Activated CD4-positive, CD25-positive, alpha-beta regulatory T cell treated with anti-CD3 and anti-CD28 coated beads, Interleukin-2, amount 50 U/mL, for 72 hours (primary cell): ENCODE measurements at places on chromosomes 11 and 22.
A peak's percentile ranks its signal among the peaks of the same experiment; 100 is the strongest.

- DNase-seq, result no peak
Measured at GRCh38 chr11:124867700-124868099, 2.5 kb downstream of the ROBO3 start.

GRCh38 chr11:45805305-45806071 lies 539 bp downstream of the SLC35C1 start:
- DNase-seq, result no peak

- no peak for DNase-seq
Measured at GRCh38 chr11:29333993-29334775, 682.6 kb downstream of the KCNA4 start.

DNA sequence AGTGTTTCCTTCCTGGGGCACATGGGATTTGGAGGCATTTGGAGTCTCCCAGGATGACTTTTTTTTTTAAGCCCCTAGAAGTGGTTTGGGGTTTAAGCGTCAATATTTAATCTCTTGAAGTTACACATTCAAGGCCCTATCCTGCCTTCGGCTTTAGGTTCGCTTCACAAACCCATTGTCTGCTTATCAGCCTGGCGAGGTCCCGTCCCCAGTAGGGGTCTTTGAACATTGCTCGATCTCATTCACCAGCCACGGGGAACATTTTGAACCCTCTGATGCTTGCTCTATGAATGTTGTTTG lies 75.9 kb downstream of the KCNQ1 start:
- no peak for DNase-seq

DNA sequence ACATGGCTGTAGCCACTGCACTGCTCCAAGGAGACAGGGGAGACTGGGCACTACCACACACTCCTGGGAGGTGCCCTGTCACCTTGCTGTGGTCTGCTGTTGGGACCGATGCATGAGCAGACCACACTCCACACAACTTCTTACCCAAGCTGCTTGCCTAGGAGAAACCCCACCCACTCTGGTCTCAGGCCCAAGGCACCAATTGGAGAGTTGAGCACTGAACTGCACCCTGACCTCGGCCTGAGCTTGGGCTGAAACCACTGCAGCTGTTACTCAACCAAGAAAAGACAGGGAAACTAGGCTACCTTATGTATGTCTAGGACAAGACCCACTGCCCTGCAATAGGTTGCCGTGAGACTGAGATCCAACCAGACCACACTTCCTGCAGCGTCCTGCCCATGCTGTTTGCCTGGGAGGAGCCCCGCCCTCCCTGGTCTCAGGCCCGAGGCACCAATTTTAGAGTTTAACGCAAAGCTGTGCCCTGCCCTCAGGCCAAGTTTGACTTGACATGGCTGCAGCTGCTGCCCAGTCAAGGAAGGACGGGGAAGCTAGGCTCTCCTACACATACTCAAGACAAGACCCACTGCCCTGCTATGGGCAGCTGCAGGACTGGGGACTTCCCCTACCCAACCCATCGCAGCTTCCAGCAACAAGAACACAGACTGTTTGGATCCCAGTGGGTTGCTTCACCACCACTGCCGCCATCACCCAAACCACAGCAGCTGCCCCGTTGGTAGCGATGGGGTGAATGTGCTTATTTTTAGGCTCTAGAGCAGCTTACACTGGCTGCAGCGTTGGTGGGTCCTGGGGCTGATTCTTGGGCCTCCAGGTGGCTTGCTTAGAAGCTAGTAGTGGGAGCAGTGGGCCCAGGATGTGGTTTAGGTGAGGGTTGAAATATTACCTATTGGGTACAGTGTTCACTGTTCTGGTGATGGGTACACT lies 66.8 kb downstream of the BRD1 start:
- DNase-seq, result peak; percentile 30

DNA sequence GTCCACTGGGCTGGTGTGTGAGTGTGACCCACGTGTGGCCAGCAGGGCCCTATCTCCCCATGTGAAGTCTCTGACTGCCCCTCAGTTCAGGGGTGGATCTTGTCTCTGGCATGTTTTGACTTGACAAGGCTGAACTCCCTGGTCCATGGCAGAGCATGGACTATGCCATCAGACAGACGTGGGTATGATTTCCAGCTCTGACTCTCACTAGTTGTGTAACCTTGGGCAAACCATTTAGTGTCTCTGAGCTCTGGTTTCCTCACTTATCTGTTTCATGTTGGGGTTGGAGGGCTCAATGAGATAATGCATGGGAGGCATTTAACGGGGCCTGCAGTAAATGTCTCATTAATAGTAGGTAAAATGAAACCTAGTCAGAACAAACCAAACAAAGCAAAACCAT lies 254.5 kb upstream of the NARS2 start:
- no peak for DNase-seq

- no peak for DNase-seq
Measured at GRCh38 chr11:103892603-103893002, 143.8 kb upstream of the DDI1 start.

GRCh38 chr11:107688322-107688918 lies 23.4 kb downstream of the SLN start:
- DNase-seq, result no peak
